ENCODE measurements at places on chromosomes 5 and 9.
A peak's percentile ranks its signal among the peaks of the same experiment; 100 is the strongest.

DNA sequence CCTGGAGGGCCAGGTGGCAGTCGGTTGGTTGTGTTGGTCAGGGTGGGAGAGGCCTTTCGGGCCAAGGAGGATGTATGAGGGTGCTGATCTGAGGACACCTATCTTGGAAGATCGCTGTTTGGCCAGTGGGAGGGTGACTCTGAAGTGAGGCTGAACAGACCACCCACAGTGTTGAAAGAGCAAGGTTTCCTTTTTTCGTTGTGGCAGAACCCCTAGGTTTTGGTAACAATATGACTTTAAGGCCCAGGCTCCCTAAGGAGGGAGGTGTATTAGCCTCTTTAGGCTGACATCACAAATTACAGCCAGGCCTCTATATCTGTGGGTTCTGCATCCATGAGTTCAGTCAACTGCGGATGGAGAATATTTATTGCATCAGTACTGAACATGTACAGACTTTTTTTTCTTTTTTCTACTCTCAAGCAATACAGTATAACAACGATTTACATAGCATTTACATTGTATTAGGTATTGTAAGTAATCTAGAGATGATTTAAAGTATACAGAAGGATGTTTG, 86.1 kb downstream of the ARHGAP26 start:
- DNase-seq: no peak

GRCh38 chr9:6758498-6759184, 868 bp downstream of the KDM4C start:
- peak; percentile 6 for DNase-seq

DNA sequence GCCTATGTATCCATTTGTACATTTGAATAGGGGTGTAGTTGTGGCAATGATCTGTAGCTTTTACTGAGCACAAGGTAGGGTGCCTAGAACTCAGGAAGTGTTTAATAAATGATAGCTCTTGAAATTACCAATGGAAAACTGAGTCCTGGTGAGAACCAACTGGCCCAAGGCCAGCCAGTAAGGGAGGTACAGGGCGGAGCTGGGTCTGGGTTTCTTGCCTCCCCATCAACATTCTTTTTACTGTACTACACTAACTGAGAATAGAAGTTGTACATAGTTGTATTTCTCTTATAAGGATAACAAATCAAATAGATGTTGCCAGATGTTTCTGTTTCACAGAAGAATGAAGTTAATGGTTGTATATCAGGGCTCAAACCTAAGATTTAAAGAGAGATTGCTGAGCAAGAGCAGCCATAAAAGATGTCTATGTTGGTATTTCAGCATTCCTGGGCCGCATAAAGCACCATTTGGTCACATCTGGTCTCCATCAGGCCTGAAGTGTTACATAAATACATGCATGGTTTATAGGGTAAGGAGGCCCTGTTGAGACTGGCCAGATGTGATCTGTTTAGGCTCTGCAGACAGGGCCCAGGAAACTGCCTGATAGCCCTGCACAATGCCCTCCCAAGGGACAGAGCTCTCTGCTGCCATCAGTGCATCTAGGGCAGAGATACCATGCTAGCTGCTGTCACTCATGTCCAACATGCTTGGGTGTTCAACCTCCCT, 210.5 kb downstream of the NXNL2 start:
- peak; percentile 97 for DNase-seq

DNA sequence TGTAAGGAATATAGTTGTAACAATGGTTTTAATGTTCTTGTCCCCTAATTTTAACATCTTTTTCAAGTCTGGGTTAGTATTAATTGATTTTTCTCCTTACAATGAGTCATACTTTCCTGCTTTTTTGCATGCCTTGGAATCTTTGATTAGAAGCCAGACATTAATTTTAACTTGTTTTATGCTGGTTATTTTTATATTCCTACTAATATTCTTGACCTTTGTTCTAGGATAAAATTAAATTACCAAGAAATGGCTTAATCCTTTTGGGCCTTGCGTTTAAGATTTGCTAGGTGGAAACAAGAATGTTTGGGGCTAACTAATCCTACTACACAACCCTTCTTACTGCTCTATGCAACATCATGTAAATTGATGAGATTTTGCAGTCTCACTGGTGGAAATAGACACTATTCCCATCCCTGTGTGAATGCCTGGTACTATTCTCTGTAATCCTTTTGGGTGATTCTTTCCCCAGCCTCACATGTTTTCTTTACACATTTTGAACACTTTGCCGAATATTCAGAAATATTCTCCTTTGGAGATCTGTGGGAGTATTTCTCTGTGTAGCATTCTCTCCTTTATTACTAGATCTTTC, 47.2 kb downstream of the ZCCHC7 start:
- DNase-seq: no peak

DNA sequence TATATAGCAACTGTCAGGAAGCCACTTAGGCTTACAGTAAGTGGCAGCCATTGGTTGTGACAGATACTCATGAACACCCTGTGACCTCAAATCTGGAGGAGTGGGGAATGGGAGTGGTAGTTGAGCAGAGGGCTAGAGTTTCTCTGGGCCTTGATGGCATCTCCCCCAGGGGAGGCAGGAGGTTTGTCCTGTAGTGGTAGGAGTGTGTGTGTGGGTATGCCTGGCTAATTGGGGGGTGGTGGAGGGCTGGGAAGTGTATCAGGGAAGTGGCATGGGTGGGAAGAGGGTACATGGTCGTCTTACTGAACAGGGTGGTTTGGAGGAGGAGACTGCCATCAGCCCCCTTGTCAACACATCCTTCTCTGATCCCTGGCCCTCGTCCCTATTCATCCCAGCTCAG, 71.5 kb downstream of the PSD2 start:
- DNase-seq: no peak

- DNase-seq: no peak
Measured at GRCh38 chr5:97134634-97135033, 7.8 kb downstream of the LIX1 start.

DNA sequence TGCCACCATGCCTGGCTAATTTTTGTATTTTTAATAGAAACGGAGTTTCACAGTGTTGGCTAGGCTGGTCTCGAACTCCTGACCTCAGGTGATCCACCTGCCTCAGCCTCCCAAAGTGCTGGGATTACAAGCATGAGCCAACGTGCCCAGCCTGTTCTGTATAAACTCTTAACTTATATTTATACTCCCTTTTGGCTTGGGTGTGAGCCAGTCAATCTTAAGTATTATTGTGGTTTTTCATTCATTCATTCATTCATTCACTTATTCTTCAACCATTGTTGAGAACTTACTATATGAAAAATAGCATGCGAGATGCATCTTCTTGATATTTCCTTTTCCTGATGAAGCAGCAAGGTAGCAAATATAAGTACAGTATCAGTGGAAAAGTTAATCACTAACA, 132.9 kb downstream of the ADGRV1 start:
- DNase-seq: no peak

DNA sequence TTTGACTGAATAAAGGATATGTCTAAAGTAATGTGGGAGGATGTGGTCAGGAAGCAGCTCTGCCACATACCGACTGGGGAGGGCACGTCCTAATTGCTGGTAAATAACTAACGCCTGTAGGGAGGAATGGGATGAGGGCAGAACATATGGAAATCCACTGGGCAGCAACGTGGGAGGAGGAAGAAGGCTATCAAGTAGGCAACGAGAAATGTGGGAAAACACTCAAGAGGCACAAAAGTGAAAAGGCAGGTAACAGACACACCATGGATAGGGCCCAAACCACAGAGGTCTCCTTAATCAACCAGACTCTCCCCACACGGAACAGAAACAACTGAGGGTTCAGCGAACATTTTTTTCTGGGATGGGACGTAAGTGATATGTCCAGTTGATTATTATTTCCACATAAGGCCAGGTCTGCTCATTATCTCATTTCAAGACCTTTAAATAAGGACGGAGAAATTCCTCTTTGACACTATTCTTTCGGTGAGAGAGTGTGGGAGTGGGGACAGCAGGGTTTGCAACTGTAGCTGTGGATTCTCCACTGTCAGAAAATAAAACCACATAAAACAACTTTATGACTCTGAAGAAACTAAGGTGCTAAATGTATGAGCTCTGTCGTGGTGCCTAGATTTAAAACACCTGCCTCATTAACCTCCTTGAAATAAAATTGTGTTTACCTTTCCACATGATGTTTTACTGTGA, 17.0 kb downstream of the IARS1 start:
- no peak for DNase-seq

DNA sequence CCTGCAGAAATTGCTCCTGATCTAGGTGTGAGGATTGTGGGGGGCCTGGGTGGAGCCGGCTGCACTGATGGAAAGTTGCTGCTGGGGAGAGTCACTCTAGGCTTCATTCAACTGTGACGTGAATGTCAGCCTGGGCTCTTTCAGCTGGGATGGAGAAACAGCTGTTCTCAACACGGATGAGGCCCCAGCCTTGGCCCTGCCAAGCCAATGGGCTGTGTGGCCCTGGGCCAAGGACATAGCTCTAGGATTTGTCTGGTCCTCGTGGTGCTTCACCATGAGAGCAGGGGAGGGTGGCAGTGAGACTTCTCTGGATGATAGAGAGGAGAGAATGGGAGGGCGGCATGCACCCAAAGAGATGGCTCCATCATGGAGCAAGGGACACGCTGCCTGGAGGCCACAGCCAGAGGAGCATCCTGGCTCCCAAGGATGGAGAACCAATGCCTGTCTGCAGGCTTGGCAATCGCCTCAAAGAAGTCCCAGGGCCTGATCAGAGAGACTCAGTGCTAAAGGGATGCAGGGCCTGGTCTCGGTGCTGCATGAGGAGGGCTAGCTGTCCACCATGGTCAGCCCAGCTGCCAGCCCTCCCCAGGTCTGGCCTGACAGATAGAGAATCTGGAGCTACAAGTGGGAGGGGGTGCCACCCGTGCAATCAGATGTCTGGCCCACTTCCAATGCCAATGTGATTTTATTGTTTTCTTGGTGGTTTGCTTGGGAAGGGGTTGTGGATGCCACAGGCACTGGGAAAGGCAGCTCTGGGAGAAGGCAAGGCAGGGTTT, 141.0 kb downstream of the GADD45G start:
- no peak for DNase-seq

DNA sequence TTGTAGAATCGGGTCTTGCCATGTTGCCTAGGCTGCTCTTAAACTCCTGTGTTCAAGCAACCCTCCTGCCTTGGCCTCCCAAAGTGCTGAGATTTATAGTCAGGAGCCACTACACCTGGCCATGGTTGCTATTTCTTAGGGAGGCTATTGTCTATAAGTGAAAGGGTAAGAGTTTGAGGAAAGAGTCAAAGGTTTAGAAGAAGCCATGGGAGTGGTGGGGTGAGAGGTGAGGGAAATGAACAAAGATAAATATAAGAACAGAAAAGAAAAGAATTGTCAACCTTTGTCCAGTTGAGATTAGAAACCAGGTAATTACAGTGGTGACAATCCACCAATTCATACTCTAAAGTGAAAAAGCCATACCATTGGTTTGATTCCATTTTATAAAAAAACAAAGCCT, 32.6 kb upstream of the RANBP6 start:
- no peak for DNase-seq

GRCh38 chr9:91302831-91303230, 58.9 kb downstream of the AUH start:
- DNase-seq: peak; percentile 60

DNA sequence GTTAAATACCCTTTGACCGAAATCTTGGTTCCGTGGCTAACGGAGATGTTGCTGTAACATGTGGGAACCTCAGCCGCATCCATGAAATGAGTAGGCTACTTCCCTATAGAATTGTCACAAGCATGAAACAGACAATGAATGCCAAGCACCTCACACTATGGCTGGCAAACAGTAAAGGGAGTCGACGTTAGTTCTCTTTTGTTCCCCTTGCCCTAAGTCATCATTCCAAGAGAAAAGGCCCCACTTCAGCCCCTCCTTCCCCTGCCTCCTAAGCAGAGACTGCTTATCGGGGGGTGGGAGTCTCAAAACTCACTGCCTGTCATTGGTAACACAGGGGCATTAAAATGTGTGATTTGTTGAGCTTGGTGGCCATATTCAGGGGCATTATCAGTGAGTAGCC, 159.6 kb downstream of the MAPKAP1 start:
- DNase-seq: no peak

- DNase-seq: no peak
Measured at GRCh38 chr5:141493500-141494422, 4.9 kb downstream of the PCDHGC5 start.

DNA sequence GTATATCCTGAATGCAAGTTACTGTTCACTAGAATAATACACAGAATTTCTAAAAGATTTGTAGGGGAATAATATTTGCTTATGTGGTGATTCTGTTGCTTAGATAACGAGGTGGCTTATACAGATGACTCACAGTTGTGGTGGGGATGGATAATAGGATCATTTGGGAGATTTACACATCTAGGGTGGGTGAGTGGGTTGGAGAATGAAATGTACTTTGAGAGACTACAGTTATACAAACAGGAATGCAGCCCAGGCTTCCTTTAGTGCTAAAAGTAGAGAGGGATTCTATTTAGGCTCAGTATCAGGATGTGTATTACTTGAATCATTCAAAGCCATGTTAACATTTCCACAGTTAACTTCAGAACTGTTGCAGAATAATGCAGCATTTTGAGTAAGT, 1.8 kb downstream of the CTXN3 start:
- no peak for DNase-seq

DNA sequence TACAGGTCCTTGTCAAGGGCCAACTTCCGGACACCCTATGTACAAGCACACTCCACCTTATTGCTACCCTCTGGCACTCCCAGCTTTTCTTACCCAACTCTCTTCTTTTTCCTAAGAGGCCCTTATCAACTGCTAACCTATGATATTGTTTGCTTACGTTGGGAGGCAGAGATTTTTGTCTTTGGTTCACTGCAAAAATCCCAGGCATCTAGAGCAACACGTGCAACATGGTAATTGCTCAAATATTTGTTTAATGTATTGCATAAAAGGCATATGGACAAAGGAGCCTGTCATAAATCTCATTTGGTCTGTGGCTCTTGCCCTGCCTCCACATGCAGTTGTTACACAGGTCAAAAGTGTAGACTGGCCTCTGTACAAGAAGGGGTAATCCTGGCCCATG, 35.8 kb upstream of the ATP10B start:
- no peak for DNase-seq

DNA sequence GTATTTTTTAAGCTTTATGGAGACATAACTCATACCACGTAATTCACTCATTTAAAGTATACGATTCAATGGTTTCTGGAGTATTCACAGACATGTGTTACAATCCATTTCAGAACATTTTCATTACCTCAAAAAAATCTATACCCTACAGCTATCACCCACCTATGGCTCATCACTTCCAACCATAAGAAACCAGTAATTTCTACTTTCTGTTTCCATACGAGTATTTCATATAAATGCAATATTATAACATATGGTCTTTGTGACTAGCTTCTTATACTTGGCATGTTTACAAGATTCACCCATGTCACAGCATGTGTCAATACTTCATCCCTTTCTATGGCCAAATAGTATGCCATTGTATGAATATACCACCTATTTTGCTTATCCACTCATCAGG, 18.8 kb downstream of the UBQLN1 start:
- no peak for DNase-seq

- peak; percentile 88 for DNase-seq
Measured at GRCh38 chr5:55816342-55816741, 34.8 kb upstream of the IL31RA start.

GRCh38 chr5:177496727-177497291, 595 bp downstream of the PDLIM7 start:
- peak; percentile 92 for DNase-seq

GRCh38 chr5:93076096-93076495, 504.9 kb downstream of the NR2F1-AS1 start:
- DNase-seq: no peak

- DNase-seq: no peak
Measured at GRCh38 chr5:120576588-120576987, 112.5 kb downstream of the PRR16 start.
